Mesenteric fat pad (tissue), 1 donor: ENCODE measurements at places on chromosomes 12 and 14.

GRCh38 chr12:5624486-5625272, 192.8 kb downstream of the NTF3 start:
- no peak for DNase-seq

- no peak for DNase-seq
Observed at GRCh38 chr14:80867091-80867490, 74.4 kb downstream of the CEP128 start.

GRCh38 chr12:110528277-110528839, 26.2 kb downstream of the RAD9B start:
- DNase-seq: no peak

- DNase-seq: no peak
Observed at GRCh38 chr12:31406345-31406744, 80.4 kb upstream of the SINHCAF start.

- no peak for DNase-seq
Observed at GRCh38 chr12:62642486-62642885, 175.9 kb downstream of the MON2 start.

DNA sequence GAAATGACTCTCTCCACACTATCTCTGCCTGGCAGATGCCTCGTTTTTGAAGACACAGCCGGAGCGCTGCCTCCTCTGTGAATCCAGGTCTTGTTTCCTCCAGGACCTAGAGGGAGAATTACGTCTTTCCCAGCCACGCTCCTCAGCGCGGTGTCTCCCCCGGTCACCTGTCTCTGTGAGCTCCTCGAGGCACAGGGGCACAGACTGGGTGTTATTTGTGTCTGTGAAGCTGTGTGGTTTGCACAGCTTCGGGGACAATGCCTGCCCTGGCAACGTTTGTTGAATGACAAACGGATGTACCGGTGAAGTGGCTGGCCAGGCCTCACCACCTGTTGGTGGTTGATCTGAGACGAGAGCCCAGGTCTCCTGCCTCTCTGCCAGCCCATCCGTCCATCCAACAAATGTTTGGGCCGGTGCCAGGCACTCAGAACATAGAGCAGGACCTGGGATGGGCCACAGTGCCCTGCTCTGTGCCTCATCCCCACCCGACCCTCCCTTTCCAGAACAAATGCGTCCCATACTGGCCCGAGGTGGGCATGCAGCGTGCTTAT, 6.1 kb downstream of the PTPN6 start:
- DNase-seq: no peak

DNA sequence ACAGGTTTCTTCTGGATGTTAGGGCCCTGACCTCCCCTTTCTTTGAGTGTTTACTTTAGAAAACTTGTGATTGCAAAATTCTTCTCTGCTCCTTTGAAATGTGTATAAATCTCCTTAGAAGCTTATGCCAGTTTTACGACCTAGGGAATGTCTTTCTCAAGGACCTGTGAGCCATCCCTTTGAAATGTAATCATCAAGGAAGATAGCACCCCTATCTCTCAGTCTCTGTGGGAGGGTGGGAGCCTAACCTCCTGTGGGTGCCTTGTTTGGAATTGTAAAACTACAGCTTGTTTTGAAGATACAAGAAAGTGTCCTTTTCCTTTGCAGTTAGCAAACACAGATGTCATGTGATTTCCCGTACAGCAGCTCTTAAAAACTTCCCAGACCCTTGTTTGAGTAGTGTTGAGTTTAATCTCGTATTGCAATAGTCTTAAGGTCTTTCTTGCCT, 3.3 kb downstream of the OR10AD1 start:
- no peak for DNase-seq

DNA sequence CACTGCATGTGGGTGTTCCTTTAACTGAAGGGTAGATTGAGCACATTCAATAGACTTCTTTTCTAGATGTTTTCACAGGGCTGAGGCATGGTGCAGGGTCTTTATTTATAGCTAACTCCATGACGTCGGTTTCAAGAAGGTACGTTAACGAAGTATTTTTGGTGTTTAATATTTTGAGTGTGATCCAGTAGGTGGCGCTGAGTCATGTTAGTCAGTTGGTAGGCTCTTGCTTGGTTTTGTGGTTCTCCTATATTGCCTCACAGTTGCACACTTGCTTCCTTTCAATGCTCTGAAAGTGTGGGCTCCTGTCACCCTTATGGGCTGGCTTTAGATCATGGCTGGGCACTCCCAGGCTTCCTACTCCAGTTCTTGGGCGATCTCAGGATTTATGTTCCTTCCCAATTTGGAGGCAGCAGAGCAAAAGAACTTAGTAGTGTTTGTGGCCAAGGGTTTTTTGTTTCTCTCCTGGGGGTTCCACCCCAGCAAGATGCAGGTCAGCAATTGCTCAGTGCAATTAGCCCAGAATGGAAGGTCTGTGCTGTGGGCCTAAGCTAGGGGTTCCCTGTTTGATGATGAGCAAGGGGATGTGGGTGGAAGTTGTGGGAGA, 471.6 kb upstream of the FOXG1 start:
- no peak for DNase-seq

DNA sequence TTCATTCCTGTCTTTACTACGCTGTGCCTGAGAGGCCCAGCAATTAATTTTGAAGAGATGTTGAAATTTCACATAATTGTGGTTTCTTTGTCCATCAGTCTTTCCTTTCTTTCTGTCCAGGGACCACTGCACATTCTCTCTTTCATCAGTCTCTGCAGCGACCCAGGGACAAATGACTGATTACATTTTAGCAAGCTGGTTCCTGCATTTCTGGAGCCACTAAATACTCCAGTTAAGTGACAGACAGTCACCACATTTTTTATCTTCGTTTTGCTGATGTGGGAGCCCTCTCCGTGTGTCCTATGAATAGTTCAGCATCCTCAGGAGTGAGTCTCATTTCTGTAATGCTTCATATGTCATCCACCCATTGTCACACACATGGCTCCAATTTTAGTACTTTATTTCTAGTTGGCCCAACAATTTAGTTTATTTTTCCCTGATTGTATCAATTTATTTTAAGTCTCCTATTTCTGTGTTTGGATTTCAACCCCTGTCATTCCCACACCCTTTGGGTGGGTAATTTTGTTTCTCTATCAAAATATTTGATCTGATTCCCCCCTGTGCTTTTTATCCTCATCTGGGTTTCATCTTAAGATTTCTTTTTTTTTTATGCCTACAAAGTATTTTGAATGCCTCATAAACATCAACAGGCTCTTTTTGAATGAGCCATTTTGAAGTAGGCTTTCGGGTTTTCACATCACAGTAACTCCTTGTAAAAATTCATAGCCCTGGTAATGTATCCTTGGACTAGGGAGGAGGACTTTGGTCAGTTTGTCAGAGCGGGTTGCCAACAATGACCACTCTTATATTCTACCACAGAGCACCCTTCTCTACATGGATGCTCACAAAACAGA, 1196.5 kb downstream of the GALC start:
- DNase-seq: no peak

DNA sequence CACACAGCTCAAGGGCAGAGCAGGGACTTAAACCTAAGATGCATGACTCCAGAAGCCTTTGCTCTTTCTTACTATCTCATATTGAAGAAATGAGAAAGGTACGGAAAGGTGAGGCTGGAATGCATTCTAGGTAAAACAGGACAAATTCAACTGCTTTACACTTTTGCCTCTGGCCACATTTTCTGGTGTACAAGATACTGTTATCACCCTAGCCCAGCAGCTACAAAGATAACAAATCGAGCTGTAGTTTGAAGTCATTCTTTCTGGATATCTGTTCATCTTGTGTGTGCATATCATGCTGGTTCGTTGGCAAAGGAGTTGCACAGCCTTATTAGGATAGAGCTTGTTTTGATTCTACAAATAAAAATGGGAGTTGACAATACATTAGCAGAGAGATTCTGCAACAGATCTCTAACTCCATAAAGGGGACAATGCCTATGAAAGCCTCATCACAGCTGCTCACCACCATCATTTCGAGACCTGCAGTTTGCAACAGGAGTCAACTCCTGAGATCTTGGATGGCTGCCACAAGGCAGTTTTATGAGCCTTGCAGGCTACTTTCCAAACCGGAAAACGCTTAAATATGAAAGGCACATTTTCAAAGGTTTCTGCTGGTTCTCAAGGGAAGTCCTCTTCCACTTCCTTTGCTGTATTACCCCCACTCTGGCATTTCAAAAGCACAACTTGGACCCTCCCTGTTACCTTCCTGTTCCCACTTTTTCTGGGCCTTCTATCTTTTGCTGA, 64.9 kb downstream of the STXBP6 start:
- no peak for DNase-seq

GRCh38 chr12:64452559-64453329, 824 bp downstream of the TBK1 start:
- DNase-seq: no peak

DNA sequence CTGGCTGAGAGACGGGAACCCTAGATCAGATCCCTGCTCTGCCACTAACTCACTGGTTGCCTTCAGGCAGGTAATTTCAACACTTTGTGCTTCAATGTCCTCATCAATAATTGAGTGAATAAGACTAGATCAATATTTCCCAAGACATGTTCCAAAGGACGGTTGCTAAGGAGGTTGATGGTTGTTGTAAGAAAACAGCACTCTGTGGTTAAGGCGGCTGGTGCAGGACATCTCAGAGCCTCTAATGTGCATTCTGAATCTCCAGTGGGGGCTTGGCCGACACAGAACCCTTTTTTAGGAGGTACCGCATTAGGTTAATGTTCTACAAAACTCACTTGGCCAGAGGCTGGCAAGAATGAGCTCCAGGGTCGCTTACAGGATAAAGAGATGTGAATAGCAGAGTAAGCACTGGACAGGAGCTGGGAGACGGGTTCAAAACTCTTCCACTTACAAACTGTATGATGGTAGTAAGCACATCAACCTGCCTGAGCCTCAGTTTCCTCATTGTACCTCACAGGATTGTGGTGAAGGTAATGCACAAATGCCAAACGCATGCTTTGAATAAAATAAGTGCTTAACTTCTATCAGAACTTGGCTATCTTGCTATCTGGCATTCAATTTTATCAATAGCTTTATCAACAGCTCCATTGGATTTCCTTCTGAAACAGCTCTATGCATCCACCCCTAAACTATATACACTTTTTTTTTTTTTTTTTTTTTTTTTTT, 136.9 kb upstream of the PARP11 start:
- no peak for DNase-seq
